Mesothelial cell of epicardium (in vitro differentiated cells): ENCODE measurements at places on chromosomes 3 and 15.

DNA sequence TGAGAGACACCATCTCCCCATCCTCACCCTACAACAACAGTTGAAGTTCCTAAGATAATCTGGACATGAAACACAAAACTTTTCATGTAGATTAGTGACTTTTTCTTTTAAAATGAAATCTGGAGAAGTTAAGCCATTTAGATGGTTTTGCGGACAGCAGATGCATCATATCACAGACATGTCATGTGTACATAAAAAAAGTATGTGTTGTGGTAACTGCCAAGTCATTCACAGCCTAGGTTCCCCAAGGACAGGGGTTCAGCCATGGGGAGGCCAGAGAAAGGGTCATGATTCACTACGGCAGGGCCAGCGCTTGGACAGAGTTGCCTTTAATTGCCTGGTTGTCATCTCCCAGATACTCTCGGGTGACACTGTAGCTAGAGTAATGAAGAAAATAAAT is 163.2 kb downstream of the PDZRN3 start:
- peaks cover 6% of the 10 kb centered on the region for H3K36me3 ChIP-seq
- peaks cover 9% of the 10 kb centered on the region for H3K4me1 ChIP-seq
- H3K27ac ChIP-seq, result no peak overlapping the region
- H3K27me3 ChIP-seq, result no peaks in the 10 kb centered on the region
- no peak for DNase-seq

DNA sequence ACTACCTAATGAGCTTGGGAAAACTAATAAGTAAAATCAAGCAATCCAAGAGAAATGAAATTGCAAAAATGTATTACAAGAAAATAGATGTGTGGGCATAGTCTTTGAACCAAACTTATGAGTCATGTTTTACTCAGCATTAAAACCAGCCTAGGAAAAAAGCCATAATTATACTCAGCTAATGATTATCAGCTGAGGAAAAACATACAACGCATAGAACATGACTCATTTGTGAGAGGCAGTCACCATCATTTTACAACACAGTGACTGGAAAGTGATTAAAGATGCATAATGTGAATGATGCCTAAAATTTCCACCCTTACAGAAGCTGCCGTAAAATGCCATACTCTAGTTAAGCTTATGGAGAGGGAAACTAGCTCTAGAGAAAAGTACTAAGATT is 238.0 kb upstream of the EOMES start:
- no peak overlapping the region for H3K27ac ChIP-seq
- no peaks in the 10 kb centered on the region for H3K4me1 ChIP-seq
- no peaks in the 10 kb centered on the region for H3K27me3 ChIP-seq
- no peak for DNase-seq
- H3K4me3 ChIP-seq, result no peak overlapping the region

- no peak overlapping the region for H3K4me3 ChIP-seq
- no peaks in the 10 kb centered on the region for H3K27me3 ChIP-seq
- H3K27ac ChIP-seq, result no peak overlapping the region
- H3K36me3 ChIP-seq, result peaks cover 8% of the 10 kb centered on the region
- DNase-seq, result no peak
These were observed 177.5 kb downstream of the FNDC3B start for GRCh38 chr3:172216911-172217310.

- no peak overlapping the region for H3K27ac ChIP-seq
- peaks cover 2% of the 10 kb centered on the region for H3K36me3 ChIP-seq
- peaks cover 17% of the 10 kb centered on the region for H3K4me1 ChIP-seq
- H3K27me3 ChIP-seq, result no peaks in the 10 kb centered on the region
- DNase-seq, result no peak
These were observed 16.8 kb downstream of the ATP13A3 start for GRCh38 chr3:194469977-194470376.

DNA sequence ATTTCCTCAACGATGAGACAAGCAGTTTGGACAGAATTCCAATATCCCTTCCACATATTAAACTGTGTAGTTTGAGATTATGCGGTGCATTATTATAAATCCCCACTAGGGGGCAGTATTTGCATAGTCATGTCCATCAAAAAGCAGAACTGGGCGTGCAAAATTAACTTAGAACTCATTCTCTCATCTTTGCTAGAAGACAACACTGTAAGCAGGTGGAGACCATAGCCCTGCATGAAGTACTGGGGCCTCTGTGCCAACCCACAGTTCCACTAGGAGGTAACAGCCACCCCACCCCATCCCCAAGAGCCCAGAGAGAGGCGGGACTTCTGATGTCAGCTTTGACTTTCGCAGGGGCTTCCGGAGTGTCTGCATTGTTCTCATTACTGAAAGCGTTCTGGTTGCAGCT is 106.6 kb upstream of the TMC3 start:
- DNase-seq, result no peak
- H3K4me1 ChIP-seq, result peaks cover 21% of the 10 kb centered on the region
- H3K36me3 ChIP-seq, result no peaks in the 10 kb centered on the region
- H3K27me3 ChIP-seq, result no peaks in the 10 kb centered on the region
- no peak overlapping the region for H3K4me3 ChIP-seq

- no peak for DNase-seq
- H3K4me1 ChIP-seq, result peaks cover 14% of the 10 kb centered on the region
- peaks cover 13% of the 10 kb centered on the region for H3K27me3 ChIP-seq
- no peak overlapping the region for H3K4me3 ChIP-seq
- H3K27ac ChIP-seq, result no peak overlapping the region
These were observed 124.6 kb upstream of the KCNAB1 start for GRCh38 chr3:155995525-155996370.

GRCh38 chr3:42256135-42256819 is 9.7 kb downstream of the CCK start:
- H3K27me3 ChIP-seq, result peaks cover 67% of the 10 kb centered on the region
- no peaks in the 10 kb centered on the region for H3K4me1 ChIP-seq
- no peak overlapping the region for H3K4me3 ChIP-seq

DNA sequence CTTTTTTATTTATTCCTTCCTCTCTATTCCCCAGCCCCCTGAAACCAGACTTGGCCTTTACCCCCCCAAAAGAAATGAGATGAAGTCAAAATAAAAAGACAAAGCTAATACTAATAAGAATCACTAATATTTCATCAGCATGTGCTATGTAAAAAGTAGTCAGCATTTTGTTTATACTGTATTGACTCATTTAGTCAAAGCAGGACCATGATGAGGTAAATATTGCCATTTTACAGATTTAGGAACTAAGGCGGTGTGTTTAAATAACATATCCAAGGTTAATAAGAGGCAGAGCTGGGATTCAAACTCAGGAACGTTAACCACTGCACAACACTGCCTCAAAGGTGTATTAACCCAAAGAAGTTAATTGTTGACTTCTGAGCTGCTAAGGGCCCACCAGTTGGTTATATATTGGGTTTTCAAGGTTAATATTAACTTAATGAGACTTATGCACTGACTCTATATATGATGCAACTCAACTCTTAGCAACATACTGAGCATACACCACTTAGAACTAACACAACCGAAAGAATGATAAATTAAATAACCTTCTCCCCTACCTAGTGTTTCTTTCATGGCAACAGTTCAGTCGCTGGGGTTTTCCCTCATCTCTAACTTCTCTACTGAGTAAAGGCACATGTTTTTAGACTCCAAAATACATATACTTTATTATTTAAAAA is 34.7 kb downstream of the FOXP1 start:
- no peaks in the 10 kb centered on the region for H3K27me3 ChIP-seq
- no peak for DNase-seq
- H3K4me1 ChIP-seq, result peaks cover 5% of the 10 kb centered on the region
- peaks cover 2% of the 10 kb centered on the region for H3K36me3 ChIP-seq
- no peak overlapping the region for H3K4me3 ChIP-seq

DNA sequence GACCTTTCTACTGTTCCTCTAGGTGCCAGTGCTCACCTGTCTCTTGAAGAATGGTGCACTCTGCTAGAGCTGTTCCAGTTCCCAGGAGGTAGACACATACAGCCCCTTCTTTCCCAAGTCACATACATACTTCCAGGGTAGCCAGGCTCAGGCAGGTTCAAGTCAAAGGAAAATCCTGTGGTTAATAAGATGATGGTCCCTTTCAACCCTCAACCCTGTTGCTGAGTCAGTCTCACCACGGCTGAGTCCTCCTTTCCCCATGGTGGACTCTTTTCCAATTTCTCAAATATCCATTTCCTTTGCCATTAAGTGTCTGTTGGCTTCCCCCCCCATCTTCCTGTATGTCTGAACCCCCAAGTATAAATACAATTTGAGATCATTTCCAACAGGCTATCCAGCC is 56.1 kb upstream of the ACAN start:
- no peaks in the 10 kb centered on the region for H3K36me3 ChIP-seq
- H3K4me3 ChIP-seq, result no peak overlapping the region
- peaks cover 59% of the 10 kb centered on the region for H3K27me3 ChIP-seq
- peaks cover 6% of the 10 kb centered on the region for H3K4me1 ChIP-seq
- no peak for DNase-seq

- no peaks in the 10 kb centered on the region for H3K27me3 ChIP-seq
- H3K4me1 ChIP-seq, result peaks cover 12% of the 10 kb centered on the region
- DNase-seq, result no peak
- no peaks in the 10 kb centered on the region for H3K36me3 ChIP-seq
- H3K27ac ChIP-seq, result no peak overlapping the region
- no peak overlapping the region for H3K4me3 ChIP-seq
These were observed 139.1 kb downstream of the RTP4 start for GRCh38 chr3:187507266-187507665.

GRCh38 chr15:52098323-52098722 is 14.3 kb downstream of the BCL2L10 start:
- no peak overlapping the region for H3K27ac ChIP-seq
- peaks cover 10% of the 10 kb centered on the region for H3K4me1 ChIP-seq
- no peak overlapping the region for H3K4me3 ChIP-seq
- DNase-seq, result no peak

DNA sequence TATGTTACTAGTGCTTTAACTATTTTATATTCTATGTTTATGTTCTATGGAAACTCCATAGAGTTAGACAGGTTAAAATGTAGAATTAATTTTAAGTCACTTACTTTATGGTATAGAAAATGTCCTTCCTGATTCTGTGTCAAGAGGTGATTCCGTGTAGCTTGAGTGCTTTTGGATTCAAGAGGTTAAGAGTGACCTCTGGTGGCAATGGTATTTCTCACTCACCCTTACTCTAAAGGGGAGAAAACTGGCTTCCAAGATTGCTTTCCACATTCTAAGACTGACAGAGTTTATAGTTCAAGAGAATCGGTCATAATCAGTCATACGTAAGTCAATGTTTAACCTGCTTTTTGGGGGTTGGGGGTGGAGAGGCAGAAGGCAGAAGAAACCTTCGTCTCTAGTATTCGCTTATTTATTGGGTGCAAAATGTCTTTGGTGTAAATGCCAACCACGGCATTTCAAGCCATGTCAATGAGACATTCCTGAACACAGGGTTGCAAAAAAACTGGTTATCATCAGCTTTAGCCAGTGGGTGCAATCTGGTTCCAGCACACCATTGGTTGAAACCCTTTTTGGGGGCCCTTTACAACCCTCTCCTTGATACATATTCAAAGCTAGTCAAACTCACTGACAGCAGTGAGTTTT is 92.0 kb upstream of the VGLL3 start:
- H3K27me3 ChIP-seq, result no peaks in the 10 kb centered on the region
- H3K4me1 ChIP-seq, result peaks cover 7% of the 10 kb centered on the region
- no peaks in the 10 kb centered on the region for H3K36me3 ChIP-seq
- H3K4me3 ChIP-seq, result no peak overlapping the region

- no peaks in the 10 kb centered on the region for H3K27me3 ChIP-seq
- H3K27ac ChIP-seq, result no peak overlapping the region
- no peaks in the 10 kb centered on the region for H3K36me3 ChIP-seq
- H3K4me1 ChIP-seq, result peaks cover 4% of the 10 kb centered on the region
- DNase-seq, result no peak
These were observed 95.2 kb upstream of the CDIN1 start for GRCh38 chr15:36484038-36484778.

- DNase-seq, result no peak
- no peaks in the 10 kb centered on the region for H3K36me3 ChIP-seq
- peaks cover 13% of the 10 kb centered on the region for H3K27me3 ChIP-seq
- H3K27ac ChIP-seq, result no peak within 1 kb of the TSS
- H3K4me3 ChIP-seq, result no peak within 1 kb of the TSS
- no peaks in the 10 kb centered on the region for H3K4me1 ChIP-seq
These were observed at the start of gene CD86 for GRCh38 chr3:122055215-122055614. TSS of gene CD86 (plus strand) at chr3:122055362. CDS start at chr3:122055490, 128 bp downstream.

DNA sequence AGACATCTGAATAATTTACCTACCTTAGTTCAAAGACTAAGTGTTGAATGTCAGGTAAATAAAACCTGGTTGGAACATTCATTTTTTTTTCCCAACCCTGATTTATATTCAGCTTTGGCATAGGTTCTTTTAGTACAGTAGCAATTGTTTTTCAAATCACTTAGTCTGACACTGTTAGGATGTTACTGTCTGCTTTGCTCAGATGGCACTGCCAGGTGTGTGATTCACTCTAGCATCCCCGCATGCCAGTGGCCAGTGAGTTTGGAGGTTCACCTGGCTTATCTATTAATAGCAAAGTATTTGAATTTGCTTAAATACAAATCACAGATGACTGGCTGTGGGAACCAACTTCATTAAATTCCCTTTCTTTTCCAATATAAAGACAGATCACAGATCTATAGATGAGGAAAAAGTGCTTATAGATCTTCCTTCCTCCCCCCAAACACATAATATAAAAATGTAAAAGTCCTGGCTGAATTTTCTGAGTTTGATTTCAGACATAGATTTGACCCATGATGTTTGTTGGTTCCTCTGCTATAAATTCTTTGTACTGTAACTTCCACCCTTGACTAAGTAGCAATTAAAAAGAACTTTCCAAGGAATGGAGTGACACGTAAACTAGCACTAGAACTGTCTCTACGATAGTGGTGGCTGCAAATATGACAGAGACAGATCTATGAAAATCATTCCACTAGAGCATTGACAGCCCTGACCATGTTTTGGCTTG is 3.9 kb downstream of the THBS1 start:
- DNase-seq, result no peak
- H3K36me3 ChIP-seq, result peaks cover 41% of the 10 kb centered on the region
- no peak overlapping the region for H3K27ac ChIP-seq
- H3K27me3 ChIP-seq, result no peaks in the 10 kb centered on the region
- peaks cover 27% of the 10 kb centered on the region for H3K4me1 ChIP-seq

DNA sequence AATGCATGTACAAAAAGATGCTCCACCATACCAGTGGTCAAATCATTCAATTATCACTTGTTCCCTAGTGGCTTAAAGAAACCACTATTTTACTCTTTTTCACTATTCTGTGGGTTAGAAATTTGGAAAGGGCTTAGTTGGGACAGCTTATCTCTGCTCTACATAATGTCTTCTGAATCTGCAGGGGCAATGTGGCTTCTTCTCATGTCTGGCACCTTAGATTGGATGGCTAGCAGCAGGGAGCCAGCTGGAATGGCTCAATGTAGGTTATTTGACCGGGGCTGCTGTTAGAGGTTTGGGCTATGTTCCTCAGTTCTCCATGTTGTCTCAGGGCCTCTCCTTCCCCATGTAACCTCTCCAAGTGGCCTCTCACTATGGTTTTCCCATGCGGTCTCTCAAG is 57.5 kb upstream of the EPHB1 start:
- H3K27me3 ChIP-seq, result peaks cover 79% of the 10 kb centered on the region
- no peak for DNase-seq
- no peaks in the 10 kb centered on the region for H3K36me3 ChIP-seq
- H3K4me3 ChIP-seq, result no peak overlapping the region
- H3K27ac ChIP-seq, result no peak overlapping the region

DNA sequence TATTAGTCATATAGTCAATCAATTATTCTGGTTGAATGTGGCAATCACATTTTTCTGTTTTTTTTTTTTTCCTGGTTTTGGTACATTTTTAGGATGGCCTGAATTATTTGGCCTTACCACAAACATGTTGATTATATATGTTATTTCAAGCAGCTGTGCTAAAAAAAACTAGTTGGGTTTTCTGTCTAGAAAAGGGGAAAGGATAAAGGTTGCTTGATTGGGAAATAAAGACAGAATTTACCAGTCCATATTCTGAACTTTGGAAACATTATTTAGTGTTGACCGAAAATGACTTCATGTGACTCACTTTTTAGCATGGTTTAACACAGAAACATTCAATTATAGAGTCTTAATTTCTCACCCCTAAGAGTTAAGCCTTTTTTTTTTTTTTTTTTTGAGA is 8.1 kb downstream of the MORF4L1 start:
- peak overlapping the region; percentile 47 for H3K27ac ChIP-seq
- no peak for DNase-seq
- peaks cover 59% of the 10 kb centered on the region for H3K4me1 ChIP-seq
- no peaks in the 10 kb centered on the region for H3K27me3 ChIP-seq
